NCI-H69 (cell line): ENCODE measurements at places on chromosomes 11 and 22.
A peak's percentile ranks its signal among the peaks of the same experiment; 100 is the strongest.

GRCh38 chr11:126352163-126352562 lies 3.3 kb upstream of the ST3GAL4 start:
- no peak for DNase-seq

DNA sequence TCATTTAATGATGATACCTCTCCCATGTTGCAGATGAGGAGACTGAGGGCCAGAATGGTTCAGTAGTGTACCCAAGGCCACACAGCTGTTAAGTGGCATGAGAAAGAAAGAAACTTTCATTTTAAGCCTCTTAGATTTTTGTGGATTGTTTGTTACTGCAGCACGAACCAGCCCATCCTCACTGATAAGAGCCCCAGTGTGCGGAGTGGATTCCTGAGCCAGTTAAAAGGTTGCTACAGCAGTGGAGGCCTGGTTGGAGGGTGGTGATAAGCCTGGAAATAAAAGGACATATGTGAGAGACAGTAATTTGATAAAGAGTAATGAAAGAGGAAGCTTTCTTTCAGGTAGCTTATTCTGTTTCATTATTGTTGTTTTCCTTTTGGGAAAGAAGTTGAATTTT lies 89.0 kb downstream of the ATXN10 start:
- no peak for DNase-seq

DNA sequence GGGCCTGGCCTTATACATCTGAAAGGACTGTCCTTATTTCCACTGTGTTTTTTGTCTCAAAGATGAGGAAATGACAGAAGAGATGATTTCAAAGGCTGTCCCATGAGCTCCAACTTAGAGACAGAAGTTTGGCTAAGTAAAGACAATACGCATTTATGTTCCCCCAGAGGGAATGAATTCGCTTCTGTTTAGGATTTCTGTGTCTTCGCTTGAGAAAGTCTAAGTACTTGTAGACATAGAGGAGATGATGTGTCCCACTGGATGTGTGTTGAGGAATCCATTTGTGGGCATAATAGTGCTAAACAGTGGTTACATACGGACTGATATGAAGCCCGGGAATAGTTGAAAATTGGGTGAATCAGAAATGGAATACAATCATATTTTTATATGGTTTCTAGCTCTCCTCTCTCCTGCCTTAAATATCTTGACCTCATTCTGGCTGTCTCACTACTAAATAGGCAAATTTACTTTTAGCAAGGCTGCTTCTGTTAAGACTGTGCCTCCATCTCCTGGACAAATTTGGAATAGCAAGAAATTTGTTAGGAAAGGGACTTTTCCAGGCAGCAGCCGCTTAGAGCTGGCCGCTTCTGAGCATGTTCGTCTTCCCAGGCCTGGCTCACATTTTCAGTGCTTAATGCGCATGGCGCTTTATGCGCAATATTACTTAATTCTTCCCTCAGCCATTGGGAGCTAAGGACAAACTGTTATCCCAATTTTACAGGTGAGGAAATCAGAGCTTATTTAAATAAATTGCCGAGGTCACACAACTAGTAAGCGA lies 1.9 kb upstream of the PEX26 start:
- peak; percentile 92 for DNase-seq

DNA sequence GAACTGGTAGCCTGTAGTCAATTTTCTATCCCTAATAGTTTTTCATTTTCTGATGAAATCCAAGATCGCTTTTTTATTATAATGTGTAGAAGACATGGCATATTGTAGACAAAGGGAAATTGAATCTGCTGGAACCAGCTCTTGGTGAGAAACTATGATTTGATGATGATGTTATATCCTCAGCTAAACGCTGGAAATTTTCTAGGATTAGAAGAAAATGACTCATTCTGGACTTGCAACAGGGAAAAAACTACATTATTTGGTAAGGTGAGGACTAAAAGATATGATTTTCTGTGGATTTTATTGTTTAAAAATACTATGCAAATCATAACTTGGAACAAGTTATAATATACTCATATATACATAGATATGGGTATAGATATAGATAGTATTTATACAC lies 14.1 kb upstream of the PGM2L1 start:
- DNase-seq: no peak

- no peak for DNase-seq
These were observed 44.0 kb downstream of the MRTFA start for GRCh38 chr22:40592352-40593113.
